ENCODE measurements at places on chromosomes 3 and 15.

- no peak for DNase-seq
These were observed 135.3 kb downstream of the LRTM1 start for GRCh38 chr3:54792584-54792983.

DNA sequence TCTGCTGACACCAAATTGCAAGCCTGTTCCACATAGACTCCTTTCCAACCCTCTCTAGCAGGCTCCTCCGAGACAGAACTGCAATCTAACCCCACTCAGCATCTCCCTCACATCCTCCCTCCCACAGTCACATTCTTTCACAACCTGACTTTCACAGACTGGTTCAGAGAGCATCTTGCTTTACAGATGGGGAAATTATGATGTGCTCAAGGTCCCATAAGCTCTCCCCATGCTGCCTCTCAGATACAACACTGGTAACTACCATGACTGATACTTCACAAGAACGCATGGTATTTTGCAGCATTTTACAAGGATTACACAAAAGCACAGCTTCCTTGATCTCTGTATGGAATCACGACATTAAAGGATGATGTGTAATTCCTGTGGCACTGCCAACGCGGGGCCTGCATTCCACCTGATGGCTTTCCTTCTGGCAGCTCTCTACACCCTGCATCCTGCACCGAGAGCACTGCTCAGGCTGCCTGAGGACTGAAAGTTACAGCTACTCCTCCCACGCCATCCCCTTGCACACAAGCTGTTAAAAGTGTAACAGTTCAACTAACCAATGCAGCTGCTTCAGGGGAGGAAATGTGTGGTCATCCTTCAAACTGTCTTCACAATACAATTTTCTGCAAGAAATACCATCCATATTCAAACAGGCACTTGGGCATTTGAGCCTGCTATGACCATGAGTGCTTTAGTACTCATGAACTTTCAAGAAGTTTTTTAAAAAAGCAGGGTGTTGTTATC is 27.6 kb downstream of the TBC1D2B start:
- DNase-seq = peak; percentile 54

DNA sequence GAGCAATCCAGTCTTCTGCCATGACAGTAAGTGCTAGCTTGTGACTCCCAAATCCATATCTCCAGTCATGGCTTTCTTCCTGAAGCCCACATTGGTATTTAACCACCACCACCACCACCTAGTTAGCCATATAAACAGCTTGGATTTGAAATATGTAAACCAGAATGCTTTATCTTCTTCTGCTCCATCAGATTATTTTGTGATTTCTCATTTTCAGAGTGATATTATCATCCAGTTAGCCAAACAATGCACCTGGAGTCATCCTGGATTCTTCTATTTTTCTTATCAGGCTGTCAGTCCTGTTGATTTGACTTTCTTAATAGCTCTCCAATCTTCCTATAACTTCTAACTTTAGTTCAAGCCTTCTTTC is 124.3 kb upstream of the PTX3 start:
- no peak for DNase-seq

GRCh38 chr3:13645801-13646637 is 97.1 kb downstream of the FBLN2 start:
- no peak for DNase-seq

- no peak for DNase-seq
These were observed 835 bp upstream of the TTLL3 start for GRCh38 chr3:9809239-9809614.

Measured in CD4-positive, alpha-beta memory T cell (primary cell).